LHCN-M2 (cell line): ENCODE measurements at places on chromosomes 6 and 20. TPM values are rescaled to one million over a fixed set of nuclear protein-coding genes. Genes with fewer than 3 reads are reported as not detected.

DNA sequence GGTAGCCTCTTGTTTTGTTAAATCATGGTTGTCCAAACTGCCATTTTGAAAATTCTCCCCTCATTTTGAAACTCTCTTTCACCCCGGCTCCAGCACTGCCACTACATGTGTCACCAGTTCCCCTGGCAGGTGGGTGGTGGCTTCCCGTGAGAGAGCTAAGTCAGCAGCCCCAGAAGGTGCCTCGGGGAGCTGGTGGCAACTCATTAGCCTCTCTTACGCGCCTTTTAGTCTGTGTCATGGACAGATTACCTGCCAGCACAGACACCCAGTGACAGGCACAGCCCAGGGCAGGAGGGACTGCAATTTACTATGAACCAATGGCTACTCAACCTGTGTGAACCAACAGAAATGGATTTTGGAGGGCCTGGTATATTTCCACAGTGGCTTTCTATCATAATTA is 147.1 kb upstream of the SASH1 start:
- DNase-seq, result no peak

GRCh38 chr6:14280006-14280510 is 162.5 kb downstream of the CD83 start:
- no peak for DNase-seq

Gene LRRC1
- total RNA-seq, result 2.8 and 4.4 TPM in 2 replicates

Gene EGFL8
- 1.3 and 2.4 TPM in 2 replicates for total RNA-seq

Gene PPP1R11
- total RNA-seq, result 43.0 and 47.1 TPM in 2 replicates
